CMK (cell line): ENCODE measurements at places on chromosomes 5 and 9.
A peak's percentile ranks its signal among the peaks of the same experiment; 100 is the strongest.

- no peak for DNase-seq
These were observed 20.8 kb downstream of the SV2C start for GRCh38 chr5:76104027-76104426.

DNA sequence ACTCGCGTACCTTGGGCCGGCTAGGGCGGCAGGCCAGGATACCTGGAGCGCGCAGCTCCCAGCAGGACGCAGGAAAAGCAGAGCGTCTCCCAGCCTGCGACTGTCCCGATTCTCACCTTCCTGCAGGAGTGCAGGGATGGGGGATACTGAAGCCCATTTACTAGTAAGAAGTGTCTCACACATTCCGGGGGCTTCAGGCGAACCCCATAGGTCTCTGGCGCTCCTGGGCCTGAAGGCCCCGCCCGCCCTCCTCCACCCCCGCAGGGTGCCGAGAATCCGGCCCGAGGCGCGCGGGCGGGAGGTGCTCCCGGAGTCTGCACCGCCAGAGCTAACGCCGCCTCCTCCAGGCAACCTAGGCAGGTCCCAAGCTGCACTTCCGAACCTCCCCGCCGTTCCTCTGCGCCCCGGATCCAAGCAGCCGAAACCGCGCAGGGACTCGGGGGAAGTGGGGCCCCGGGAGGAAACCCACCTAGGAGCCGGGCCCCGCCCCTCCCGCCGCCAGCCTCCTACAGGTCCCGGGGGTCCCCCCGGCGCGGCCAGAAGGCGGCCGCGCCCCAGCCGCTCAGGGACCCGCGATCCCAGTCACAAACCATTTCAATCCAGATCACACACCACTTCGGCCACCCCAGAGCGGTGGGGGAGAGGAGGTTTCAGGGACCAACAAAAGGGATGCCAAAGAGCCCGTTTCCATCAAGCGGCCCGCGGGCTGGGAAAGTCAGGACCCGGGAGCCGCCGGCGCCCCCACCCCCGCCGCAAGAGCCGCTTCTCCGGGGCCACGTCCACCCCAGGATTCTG lies 1.2 kb downstream of the ROR2 start:
- no peak for DNase-seq

GRCh38 chr9:111052791-111053190 lies 14.5 kb upstream of the LPAR1 start:
- no peak for DNase-seq

GRCh38 chr5:82183828-82184227 lies 94.3 kb downstream of the RPS23 start:
- no peak for DNase-seq

GRCh38 chr5:16582081-16582480 lies 34.7 kb downstream of the RETREG1 start:
- DNase-seq = no peak

- DNase-seq = peak; percentile 18
These were observed at the start of gene PCDHB2 for GRCh38 chr5:141094481-141095262. TSS of gene PCDHB2 (plus strand) at chr5:141094615. CDS start at chr5:141094791, 176 bp downstream.

- DNase-seq = no peak
These were observed 62.2 kb downstream of the RASEF start for GRCh38 chr9:83000765-83001164.

- no peak for DNase-seq
These were observed 87.2 kb downstream of the PGM5 start for GRCh38 chr9:68443624-68444023.

DNA sequence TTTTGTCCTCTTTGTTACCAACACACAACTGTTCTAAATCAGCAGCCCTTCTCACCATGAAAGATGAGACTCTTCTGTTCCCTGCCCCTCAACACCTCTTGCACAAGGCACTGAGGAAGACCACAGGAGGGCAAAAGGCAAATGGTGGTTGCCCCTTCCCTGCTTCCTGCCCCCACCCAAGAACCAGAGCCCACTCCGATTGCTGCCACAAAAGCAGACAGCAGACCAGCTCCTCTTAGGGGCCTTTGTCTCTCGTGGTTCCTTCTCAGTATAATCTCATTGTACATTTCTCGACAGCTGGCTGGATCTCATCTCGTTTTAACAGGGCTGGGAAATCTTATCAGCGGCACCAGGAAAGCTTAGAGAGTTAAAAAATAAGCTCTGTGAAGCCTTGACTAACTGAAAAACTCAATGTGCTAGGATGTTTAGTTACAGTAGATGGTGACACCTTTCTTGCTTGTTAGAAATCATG lies 1.1 kb downstream of the MVB12B start:
- no peak for DNase-seq

GRCh38 chr5:175663186-175664184 lies 5.6 kb downstream of the HRH2 start:
- DNase-seq = no peak

- no peak for DNase-seq
These were observed 66.8 kb downstream of the THBS4 start for GRCh38 chr5:80101993-80102392.

- DNase-seq = no peak
These were observed 48.2 kb downstream of the CXXC5 start for GRCh38 chr5:139696167-139696893.

DNA sequence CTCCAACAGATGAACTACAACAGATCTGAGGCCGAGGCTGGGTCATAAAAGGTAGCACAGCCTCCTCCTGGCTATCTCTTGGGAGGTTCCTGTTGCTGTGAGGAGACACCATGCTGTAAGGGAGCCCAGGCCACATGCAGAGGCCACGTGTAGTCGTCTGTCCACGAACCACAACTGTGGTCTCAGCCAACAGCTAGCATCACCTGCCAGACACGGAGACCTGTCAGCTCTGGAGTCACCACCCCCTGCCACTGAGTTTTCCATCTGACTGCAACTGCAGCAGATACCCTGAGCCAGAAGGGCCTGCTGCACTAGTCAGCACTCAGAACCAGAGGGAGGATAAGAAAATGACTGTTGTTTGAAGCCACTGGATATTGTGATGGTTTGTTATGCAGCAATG lies 12.7 kb upstream of the GOLM1 start:
- DNase-seq = no peak

GRCh38 chr5:147751156-147751830 lies 31.2 kb downstream of the JAKMIP2 start:
- DNase-seq = no peak

- DNase-seq = no peak
These were observed 18.7 kb downstream of the ERGIC1 start for GRCh38 chr5:172852490-172853354.

DNA sequence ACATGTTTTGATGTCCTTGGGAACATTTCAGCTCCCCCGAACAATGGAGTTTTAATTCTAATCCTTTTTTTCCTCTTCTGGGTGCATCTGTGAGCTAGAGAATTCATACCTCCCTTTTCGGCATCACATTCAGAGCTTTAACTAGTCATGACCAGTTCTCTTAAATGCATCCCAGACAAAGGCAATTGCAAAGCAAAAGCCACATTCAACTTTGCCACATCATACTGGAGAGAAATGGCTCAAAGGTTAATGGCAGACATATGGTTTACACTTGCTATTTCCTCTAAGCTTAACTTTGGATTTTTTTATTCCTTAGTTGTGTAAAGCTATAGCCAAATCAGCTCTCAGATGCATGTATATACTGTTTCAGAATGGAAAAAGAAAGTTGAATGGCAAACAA lies 153.3 kb downstream of the ESM1 start:
- DNase-seq = no peak

- DNase-seq = no peak
These were observed 17.2 kb downstream of the RIC1 start for GRCh38 chr9:5646116-5646515.

- DNase-seq = no peak
These were observed 68.2 kb downstream of the SLC1A1 start for GRCh38 chr9:4558371-4558998.

DNA sequence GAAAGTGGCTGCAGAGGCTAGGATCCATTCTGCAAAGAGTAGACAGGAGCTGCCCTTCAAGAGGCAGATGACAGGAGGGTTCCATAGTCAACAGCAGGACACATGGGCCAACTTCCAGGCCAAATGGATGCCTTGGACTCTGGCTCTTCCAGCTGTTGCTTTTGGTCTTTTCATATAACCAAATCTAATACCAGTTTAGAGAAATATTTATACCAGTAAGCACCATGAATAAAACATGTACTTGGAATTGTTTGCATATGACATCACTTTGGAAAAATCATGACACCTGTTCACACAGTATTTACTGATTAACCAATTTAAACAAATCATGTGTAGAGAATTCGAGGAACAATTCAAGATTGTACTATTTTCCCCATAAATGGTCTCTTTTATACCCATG lies 481.3 kb downstream of the DMRT2 start:
- DNase-seq = no peak

GRCh38 chr5:109388407-109388806 lies 21.4 kb downstream of the PJA2 start:
- DNase-seq = no peak

DNA sequence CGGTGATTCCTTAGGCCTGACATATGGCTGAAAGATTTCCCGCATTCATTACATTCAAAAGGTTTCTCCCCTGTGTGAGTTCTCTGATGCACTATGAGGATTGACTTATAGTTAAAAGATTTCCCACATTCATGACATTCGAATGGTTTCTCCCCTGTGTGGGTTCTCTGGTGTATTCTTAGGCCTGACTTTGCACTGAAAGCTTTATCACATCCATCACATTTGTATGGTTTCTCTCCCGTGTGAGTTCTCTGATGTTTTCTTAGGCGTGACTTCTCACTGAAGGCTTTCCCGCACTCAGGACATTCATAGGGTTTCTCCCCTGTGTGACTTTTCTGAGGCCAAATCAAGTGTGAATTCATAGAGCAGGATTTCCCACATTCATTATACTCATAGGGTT lies 35.8 kb downstream of the ZNF782 start:
- DNase-seq = no peak

- DNase-seq = no peak
These were observed 226.1 kb downstream of the NR3C1 start for GRCh38 chr5:143177263-143177983.

DNA sequence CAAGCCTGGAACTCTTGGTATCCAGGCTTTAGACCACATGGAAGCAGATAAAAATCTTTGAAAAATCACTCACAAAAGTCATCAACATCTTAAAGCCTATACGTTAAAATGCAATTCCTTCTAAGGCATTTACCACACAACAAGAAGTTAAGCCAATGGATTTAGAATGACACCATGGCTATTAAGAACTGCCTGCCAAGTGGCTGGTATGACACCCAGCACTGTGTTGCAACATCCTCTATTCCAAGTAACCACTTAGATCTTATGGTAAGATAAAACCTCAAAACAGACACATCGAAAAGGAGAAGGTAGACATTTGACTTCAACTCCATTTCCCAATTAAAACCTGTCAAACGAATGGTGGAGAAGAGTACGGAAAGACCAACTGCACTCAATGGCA lies 344.2 kb upstream of the SLC30A5 start:
- no peak for DNase-seq

DNA sequence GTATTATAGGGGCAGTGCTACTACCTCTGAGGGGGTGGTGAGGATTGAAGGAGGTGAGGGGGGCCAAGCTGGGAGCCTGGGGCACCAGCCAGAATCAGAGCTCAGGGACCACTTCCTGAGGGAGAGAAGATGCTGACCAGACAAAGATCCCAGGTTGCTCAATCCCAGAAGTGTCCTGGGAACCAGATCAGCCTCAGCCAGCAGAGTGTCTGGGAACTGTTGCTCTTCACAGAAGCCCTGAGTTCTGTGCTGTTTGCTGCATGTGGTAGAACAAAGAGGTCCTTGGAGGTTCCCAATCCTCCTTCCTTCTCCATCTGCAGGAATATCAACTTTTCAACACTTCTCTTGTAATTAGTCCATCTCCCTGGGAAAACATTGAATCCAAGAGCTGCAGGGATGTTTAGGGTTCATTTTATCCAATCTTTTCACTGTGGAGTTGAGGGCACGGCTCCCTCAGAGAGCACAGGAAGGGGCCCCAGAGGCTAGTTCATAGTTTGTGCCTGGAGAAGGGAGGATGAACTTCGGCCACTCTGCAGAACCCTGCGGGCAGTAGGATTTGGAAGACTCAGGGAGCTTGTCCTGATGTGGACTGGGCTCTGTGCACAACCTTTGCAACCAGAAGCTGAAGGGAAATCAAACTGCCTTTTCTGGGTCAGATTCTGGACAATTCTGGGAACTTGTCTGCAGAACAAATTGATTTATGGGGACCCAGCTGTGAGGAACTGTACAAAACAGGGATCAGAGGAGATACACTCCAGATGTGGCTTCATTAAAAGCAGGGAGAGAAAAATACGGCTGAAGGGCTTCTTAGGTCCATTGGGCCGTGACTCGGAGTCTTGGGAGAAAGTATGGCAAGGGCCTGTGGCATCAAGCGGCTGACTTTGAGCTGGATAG lies 57.1 kb downstream of the GALNT12 start:
- DNase-seq = no peak

- no peak for DNase-seq
These were observed 92.5 kb downstream of the CEMIP2 start for GRCh38 chr9:71675857-71676165.

DNA sequence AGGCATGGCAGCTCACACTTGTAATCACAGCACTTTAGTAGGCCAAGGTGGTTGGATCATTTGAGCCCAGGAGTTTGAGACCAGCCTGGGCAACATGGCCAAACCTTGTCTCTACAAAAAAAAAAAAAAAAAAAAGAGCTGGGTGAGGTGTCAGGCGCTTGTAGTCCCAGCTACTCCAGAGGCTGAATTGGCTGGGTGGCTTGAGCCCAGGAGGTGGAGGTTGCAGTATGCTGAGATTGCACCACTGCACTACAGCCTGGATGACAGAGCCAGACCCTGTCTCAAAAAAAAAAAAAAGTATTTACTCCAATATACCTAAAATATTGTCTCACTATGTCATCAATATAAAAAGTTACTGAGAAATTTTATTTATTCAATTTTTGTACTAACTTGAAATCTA lies 2.8 kb downstream of the SCAI start:
- DNase-seq = no peak

- no peak for DNase-seq
These were observed 133.4 kb downstream of the PHF2 start for GRCh38 chr9:93709600-93710369.

DNA sequence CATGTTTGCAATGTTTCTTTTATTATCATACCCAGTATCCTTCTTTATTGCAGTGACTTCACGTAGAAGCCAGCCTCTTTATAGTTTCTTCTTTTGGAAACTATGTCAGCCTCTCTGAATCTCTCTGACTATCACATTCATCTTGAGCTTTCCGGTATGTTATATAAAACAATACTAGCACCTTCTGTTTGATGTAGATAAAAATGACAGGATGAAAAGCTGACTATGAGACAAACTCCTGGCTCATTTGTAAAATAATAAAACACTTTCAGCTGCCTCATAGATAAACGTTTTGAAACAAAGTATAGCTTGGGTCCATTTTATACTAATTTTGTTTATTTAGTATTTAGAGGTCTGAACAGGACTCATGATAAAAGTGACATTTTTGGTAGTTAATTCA lies 1145.4 kb upstream of the NUDT12 start:
- no peak for DNase-seq

DNA sequence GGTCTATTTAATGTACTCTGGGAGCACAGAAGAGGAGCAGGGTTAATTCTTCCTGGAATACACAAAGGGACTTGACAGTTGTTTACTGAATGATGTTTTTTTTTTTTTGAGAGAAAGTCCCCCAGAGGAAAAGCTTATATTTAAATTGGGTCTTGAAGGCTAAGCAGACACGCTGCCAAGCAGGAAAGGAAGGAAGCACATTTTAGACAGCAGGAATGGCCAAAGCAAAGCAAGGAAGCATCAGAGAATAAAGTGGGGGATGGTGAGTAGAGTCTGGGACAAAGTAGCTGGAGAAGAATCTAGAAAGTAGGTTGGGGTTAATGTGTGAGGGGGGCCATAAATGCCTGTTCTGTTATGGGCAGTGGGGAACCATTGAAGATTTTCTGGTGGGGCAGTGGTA lies 21.5 kb downstream of the ZNF346 start:
- no peak for DNase-seq

GRCh38 chr9:129032541-129033159 lies 3.8 kb upstream of the MIGA2 start:
- no peak for DNase-seq

- DNase-seq = no peak
These were observed 135.5 kb downstream of the SPATA31D1 start for GRCh38 chr9:82124090-82124489.
